CD4-positive, alpha-beta T cell treated with Interleukin-1 beta for 1 hour (primary cell): ENCODE measurements at places on chromosomes 2 and 18.

DNA sequence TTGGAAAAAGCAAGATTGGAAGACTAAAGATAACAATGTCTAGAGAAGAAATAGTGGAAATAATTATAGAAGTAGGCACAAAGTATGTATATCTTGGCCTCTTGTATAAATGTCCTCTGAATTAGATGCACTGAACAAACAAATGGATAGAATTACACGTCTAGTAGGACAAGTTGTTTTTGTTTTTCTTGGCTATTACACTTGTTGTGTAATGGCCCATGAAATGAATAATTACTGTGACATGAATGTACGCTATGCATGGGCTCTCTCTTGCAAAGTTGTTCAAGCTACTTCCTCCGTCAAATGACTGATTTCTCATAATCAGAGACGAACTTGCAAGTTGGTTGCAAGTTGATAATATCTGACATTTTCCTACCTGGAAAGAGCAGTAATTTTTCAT, 126.2 kb downstream of the PDE1A start:
- DNase-seq: no peak

- DNase-seq: no peak
These were observed 1132.2 kb downstream of the LRP1B start for GRCh38 chr2:140998577-140998976.

GRCh38 chr2:241857572-241858121, 1.0 kb downstream of the PDCD1 start:
- DNase-seq: no peak

- no peak for DNase-seq
These were observed 14.6 kb upstream of the PPP1R1C start for GRCh38 chr2:181971032-181971431.

GRCh38 chr2:12556762-12557161, 160.0 kb upstream of the TRIB2 start:
- no peak for DNase-seq

DNA sequence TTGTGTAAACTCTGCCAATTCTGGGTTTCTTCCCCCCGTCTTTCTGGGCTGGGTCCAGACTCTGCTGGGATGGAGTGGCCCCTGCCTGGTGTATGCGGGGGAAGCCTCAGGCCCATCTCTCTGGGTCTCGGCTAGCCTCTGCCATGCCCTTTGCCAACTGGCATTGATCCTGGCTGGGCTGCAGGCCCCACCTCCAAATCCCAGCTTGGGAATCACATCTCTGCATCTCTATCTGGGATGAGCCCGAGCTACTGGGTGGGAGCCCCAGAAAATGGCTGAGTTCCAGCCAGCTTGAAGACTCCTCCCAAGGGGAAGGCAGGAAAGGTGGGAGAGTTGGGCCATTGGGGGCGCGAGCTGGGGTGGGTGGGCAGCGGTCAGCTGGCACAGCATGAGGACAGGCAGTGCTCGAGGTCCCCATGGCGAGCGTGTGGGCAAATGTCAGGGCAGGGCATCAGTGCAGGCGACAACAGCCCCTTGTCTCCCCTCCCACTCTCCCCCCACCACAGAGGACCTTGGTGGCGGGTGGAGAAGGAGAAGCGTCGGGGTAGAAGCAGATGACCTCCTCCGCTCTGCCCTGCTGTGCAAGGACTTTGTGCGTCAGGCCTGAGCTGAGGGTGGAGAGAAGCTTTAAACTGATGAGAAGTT, 139.4 kb downstream of the ASB1 start:
- no peak for DNase-seq

DNA sequence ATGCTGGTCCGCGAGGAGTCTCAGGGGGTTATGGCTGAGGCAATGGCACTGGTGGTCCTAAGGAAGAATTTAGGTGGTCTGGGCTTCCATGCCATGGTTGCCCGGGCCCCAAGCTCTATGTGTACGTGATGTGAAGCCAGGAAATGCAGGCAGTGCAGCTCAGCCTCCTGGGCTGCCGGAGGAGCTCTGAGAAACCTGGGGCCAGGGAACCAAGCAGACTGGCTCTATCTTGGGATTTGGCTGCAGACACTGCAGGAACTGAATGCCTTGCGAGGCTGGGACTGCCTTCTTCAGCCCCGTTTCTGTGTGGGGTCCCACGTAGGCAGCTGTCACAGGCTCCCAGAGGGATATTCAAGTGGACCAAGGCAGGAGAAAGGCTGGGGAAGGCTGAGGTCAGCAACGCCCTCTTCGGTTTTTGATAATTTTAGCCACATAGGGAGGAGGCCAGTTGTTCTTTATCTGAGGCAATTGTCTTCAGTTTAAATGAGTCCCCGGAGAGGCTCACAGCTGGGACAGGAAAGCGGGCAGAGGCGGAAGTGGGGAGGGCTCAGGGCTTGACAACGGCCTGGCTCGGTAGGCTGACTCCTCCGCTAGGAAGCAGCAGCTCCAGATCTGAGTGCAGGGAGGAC, 77.7 kb downstream of the RHOB start:
- DNase-seq: no peak

- no peak for DNase-seq
These were observed 190.3 kb downstream of the ARL4C start for GRCh38 chr2:234306426-234307173.

DNA sequence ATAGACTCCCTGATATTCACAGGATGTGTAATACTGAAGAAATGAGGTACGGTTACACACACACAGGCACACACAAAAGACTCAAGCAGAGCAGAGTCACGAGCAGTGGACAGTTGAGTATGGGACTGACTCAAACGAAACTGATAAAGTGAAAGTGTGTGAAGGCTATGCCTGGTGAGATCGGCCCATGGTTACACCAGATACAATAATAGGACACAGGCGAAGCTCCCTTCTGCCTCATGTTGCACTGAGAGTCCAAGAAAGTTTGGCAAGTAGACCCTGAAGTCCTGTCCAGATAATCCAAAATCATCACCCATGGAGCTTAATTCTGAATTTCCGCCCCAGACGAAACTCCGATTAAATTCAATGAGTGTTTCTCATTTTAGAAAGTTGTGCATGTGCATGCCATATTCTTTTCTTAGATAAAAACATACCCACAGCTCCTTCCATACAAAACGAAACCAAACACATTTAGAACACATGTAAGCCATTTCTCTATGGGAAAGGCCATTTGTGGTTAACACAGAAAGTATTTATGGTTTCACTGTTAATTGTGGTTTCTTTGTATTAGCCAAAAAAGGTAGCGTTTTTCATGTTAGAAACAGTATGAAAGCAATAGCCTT, 567.6 kb downstream of the PLCL1 start:
- DNase-seq: no peak

DNA sequence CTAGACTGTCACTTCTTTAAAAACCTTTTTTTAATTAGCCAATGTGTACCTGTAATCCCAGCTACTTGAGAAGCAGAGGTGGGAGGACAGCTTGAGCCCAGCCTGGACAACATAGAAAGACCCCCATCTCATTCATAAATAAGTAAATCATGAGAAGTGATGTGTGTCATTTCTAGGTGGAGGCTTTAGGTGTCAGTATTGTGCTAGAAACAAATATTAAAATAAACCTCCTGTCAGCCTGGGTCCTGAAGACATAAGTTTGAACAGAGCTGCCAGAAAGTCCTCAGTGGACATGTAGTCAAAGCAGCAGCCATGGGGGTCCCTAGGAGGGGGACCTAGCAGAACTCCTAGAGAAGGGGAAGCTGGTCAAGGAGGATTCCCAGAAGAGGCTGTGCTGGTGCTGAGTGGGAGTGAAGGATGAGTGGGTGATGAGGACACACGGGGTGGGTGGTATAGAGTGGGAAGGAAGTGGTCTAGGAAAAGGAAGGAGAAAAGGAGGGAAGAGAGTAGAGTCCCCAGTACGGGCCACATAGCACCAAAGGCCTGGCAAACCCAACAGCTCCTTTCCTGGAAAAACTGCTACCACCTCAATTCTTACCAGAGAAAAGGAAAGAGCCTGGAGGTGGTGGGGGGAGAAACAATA, 316.6 kb upstream of the NCKAP5 start:
- DNase-seq: no peak

GRCh38 chr2:164187121-164187520, 434.2 kb downstream of the GRB14 start:
- DNase-seq: no peak

DNA sequence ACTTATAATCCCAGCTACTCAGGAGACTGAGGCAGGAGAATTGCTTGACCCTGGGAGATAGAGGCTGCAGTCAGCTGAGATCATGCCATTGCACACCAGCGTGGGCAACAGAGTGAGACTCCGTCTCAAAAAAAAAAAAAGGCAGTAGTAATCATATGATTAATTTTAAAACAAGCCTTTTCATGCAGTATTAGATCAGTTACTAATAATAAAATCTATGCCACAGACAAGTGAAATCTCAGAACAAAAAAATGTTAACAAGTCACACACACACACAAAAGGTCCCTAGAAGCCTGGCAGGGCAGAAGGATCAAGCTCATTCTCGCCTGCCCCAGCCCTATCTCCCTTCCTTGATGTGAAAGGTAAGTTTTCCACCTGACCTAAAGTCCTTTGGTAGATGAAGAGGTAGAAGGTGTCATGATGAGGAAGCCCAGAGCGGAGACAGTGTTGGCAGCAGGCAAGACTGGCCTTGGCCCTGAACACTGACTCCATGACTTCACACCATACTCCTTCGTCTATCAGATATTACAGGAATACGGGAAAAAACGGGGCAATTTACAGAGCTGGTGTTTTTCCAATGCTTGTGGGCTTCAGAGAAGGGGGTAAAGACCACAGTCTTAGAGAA, 10.6 kb downstream of the KDSR start:
- no peak for DNase-seq

- no peak for DNase-seq
These were observed 53.5 kb downstream of the KYNU start for GRCh38 chr2:142930835-142931398.

DNA sequence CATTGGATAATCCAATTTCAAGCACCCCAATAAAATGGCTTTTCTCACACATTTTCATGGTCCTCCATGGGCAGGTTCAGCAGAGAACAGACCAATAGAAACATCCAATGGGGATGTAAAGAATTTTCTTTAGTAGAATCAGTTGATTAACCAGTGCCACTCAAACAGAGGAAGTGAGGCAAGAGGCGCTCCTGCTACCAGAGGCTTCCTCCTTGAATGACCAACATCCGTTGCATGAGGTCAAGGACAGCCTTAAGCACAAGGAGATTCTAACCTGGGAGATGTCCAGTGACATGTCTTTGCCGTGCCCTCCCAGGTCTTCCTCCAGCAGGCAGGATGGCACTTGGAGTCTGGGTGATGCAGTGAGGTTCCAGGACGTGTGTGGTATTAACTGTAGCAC, 146.6 kb downstream of the PIEZO2 start:
- no peak for DNase-seq

DNA sequence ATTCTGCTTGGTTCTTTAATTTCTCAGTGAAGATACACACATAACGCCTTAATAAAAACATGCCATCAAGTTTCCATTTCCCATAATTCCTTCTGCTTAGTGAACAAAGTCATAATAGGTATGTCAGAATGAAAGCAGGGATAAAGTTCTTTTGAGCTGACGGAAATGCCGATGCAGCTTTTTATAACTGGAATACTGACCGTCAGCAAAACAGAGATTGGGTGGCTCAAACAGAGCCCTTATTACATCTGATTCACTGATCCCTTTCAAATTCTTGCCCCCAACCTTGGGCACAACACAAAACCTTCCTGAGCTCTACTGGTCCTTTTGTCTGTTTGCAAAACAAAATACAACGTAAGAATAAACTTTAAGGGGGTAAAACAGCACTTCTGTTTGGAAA, 140.4 kb downstream of the CDH2 start:
- DNase-seq: no peak

DNA sequence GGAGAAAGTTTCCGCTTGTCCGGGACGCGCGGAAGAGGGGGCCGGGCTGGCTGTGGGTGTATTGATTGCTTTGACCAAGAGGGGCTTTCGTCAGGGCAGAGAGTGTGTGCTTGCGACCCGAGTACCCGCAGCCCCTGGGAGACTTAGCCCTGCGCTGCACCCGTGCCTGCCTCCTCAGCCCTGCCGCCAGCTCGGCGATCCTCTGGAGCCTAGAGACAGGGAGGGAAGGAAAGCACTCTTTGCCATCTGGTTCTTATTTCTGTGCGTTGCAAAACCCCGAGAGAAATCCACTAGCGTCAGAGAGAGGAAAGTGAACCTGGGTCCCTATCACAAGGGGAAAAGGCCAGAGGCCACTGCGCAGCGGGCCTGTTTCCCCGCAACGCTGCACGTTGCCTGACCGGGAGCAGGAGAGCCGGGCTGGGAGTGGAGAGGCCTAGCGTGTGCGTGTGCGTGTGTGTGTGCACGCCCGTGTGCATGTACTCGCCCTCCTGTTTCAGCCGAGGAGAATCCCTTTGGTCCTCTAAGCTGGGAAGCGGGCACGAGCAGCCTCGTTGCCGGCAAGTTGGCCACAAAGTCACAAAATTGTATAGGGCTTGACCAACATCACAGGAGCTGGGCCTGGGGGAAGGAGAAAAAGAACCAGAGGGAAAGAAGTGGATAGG, 1.7 kb downstream of the SIX3 start:
- DNase-seq: no peak

GRCh38 chr18:76622651-76623050, 127.6 kb upstream of the ZNF516 start:
- DNase-seq: no peak

DNA sequence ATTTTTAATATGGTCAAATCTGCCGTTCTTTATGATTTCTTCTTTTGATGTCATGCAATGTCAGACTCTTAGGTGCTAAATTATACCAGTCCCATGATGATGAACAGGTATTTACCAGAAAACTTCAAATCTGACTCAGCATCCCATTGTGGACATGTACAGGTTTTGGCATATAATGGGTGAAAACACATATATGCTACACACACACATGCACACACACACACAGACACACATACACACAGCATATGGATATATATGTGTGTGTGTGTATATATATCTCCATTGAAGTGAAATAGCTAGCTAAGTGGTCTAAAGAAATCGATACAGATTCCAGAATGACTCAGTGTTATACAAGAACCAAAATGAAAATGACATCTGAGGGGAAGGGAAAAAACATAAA, 7.4 kb downstream of the PLEK start:
- DNase-seq: no peak

GRCh38 chr18:58088691-58089065, 44.7 kb downstream of the NEDD4L start:
- no peak for DNase-seq

GRCh38 chr2:196365923-196366322, 194.5 kb upstream of the STK17B start:
- no peak for DNase-seq
